Cardiac fibroblast (primary cell): ENCODE measurements at places on chromosomes 16 and 17.

- no peak for DNase-seq
These were observed 21.0 kb downstream of the KSR1 start for GRCh38 chr17:27477050-27477888.

DNA sequence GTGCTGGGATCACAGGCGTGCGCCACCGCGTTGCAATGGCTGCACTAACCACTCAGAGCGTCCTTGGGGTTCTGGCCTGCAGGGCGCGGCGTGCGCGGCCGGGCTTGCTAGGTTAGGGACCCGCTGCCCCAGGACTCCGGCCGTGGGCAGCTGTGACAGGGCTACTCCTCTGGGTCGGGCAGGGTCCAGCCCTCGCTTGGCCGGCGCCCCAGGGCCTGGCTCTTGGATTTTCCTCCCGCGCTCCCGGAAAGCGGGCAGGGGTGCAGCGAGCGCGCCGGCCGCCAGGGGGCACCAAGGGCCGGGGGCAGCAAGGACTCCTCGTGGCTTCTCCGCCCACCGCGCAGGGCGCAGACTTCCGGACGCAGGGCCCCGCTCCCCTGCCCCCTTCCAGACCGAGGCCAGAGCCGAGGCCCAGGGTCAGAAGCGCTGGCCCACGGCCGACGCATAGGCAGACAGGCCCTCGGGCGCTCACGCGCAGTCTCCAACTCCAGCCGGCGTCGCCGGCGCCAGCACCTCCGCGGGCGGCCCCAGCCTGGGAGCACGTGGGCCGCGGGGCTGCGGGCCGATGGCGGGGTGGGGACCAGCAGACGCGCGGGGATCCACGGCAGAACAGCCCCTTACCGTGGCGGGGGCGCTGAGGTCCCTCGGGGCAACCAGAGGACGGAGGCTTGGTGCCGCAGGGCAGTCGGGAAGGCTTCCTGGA lies 355 bp downstream of the TLE7 start:
- DNase-seq = no peak

DNA sequence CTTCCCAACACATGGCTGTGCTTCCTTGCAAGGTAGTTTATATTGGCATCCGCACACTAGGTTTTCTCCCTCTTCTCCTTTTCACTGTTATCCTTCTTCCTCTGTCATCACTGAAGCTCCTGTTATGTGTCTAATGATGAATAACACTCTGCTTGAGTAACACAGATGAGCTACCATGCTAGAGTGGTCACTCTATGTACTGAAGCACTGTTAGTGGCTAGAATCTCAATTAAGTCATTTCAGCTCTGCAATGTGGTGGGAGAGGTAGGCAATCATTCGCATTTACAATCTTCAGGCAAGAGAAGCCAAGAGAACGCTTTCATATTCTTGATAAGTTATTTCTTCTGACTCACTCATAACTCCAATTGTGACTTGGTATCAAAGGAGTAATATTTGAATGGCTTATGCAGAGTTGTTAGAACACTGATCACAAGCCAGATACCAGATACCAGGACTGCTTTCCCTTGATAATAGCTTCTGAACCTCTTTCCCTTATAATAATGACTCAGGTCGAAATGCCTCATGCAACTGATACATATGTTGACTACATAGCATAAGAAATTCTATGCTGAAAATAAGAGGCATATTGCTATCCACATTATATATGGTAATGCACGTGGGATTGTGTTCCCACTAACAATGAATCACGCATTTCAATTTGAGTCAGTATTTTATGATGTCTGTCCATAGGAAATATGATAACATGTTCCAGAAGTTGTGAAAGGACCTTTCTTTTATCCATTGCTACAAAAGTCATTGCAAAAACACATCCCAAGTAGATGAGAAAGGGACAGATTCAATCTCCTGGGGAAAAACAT lies 158.0 kb upstream of the HS3ST3A1 start:
- DNase-seq = peak; percentile 22

GRCh38 chr16:89168381-89169189 lies 3.0 kb upstream of the CDH15 start:
- no peak for DNase-seq

DNA sequence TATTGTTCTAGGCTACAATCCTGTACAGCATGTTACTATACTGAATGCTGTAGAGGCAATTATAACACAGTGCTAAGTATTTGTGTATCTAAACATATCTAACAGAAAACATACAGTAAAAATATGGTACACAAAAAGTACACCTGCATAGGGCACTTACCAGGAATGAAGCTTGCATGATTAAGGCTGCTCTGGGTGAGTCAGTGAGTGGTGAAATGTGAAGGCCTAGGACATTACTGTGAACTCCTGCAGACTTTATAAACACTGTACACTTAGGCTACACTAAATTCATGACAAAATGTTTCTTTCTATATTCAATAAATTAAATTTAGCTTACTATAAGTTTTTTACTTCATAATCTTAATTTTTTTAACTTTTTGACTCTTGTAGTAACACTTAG lies 37.1 kb downstream of the AMFR start:
- peak; percentile 65 for DNase-seq

DNA sequence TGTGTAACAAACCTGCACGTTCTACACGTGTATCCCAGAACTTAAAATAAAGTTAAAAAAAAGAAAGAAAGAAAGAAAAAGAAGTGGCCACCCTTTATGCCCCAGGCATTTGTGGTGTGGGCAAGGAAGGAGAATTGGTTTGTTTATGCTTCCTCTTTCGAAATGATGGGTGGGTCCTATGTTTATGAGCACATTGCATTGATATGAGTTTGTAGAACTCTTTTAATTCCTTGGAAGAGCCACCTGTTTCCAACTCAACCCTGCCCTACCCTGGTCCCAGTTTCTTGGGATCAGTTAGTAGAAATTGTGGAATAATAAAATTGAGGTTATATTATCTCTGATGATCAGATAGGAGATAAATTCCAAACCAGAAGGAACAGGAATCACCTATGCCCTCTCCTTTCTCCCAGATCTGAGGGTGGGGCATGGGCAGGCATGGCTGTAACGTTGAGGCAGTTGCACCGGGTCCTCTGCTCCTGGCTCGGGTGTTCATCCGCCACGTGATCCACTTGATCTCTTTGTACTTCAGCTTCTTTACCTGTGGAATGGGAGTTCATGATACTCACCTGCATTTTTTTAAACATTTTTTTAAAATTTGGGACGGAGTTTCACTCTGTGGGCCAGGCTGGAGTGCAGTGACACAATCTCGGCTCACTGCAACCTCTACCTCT lies 15.9 kb downstream of the CHAD start:
- DNase-seq = peak; percentile 22

- DNase-seq = no peak
These were observed 86.8 kb downstream of the MSI2 start for GRCh38 chr17:57342963-57343589.

GRCh38 chr17:80796430-80796861 lies 195.2 kb upstream of the CHMP6 start:
- no peak for DNase-seq

- DNase-seq = no peak
These were observed 18.1 kb upstream of the C16orf87 start for GRCh38 chr16:46848768-46849764.
